NCI-H2081 treated with DMSO at 0.1 percent for 48 hours (cell line): ENCODE measurements at places on chromosomes 4 and X.
A peak's percentile ranks its signal among the peaks of the same experiment; 100 is the strongest.

DNA sequence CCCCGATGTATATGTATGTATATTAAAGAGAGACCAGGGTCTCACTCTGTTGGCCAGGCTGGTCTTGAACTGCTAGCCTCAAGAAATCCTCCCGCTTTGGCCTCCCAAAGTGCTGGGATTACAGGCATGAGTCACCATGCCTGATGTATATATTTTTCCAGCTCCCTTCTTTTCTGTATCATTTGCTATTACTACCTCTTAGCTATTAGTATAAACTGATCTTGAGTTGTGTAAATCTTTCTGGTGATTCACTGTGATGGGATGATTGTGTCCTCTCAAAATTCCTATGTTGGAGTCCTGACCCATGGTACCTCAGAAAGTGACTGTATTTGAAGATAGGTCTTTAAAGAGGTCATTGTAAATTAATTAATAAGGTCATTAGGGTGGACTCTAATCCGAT is 53.1 kb downstream of the HPRT1 start:
- no peak for DNase-seq

GRCh38 chr4:106192131-106192530 is 123.9 kb downstream of the TBCK start:
- DNase-seq = no peak

DNA sequence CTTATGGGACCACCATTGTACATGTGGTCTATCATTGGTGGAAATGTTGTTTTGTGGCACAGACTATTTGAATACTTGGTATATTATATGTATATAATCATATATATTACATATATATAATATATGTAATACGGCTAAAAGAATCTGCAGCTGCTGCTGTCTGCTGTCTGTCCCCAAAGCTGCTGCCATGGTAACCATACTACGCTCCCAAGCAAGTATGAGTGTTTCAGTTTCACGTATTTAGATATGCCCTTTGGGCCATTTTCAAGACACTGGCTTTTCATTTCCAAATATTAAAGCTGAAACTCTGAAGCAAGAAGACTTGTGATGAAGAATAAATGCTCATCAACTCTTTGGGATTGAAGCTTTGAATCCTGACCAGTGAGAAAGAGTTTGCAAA is 42.0 kb upstream of the ARSJ start:
- DNase-seq = no peak

- DNase-seq = no peak
Observed at GRCh38 chr4:102817613-102818268, 9.6 kb downstream of the UBE2D3 start.

- DNase-seq = no peak
Observed at GRCh38 chr4:83093060-83093640, 21.4 kb downstream of the PLAC8 start.

GRCh38 chr4:42627885-42628646 is 28.8 kb downstream of the ATP8A1 start:
- DNase-seq = peak; percentile 13

- DNase-seq = no peak
Observed at GRCh38 chr4:115505326-115505725, 391.9 kb upstream of the NDST4 start.

GRCh38 chrX:17814557-17814956 is 46.5 kb downstream of the RAI2 start:
- DNase-seq = no peak

- no peak for DNase-seq
Observed at GRCh38 chr4:56627985-56628384, 53.1 kb downstream of the HOPX start.

DNA sequence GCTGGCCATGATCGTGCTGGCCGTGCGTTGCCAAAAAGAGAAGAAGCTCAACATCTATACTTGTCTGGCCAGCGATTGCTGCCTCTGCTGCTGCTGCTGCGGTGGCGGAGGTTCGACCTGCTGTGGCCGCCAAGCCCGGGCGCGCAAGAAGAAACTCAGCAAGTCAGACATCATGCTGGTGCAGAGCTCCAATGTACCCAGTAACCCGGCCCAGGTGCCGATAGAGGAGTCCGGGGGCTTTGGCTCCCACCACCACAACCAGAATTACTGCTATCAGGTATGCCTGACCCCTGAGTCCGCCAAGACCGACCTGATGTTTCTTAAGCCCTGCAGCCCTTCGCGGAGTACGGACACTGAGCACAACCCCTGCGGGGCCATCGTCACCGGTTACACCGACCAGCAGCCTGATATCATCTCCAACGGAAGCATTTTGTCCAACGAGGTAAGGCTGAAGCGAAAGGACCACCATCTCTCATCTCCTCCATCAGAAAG is 3.3 kb downstream of the PCDH10 start:
- no peak for DNase-seq
